ENCODE measurements at places on chromosomes 16 and 17.
A peak's percentile ranks its signal among the peaks of the same experiment; 100 is the strongest.

- DNase-seq: no peak
Measured at GRCh38 chr17:7651097-7651664, 455 bp downstream of the ATP1B2 start.

DNA sequence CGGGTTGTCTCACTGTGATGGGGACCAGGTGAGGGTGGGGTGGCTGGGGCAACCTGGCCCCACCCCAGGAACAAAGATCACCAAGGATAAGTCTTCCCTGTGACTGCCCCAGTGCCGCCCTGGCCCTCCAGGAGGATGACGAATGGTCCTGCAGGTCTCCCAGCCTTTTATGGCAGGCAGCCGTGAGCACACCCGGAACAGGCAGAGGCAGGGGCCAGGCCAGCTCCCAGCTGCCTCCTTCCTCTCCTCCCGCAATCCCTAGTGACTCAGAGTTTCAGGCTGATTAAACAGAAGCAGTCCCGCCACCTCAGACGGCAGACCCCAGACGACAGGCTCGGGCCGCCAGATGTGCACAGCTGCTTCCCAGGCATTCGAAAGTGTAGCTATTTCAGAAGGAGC is 13.3 kb downstream of the JUP start:
- DNase-seq: no peak

DNA sequence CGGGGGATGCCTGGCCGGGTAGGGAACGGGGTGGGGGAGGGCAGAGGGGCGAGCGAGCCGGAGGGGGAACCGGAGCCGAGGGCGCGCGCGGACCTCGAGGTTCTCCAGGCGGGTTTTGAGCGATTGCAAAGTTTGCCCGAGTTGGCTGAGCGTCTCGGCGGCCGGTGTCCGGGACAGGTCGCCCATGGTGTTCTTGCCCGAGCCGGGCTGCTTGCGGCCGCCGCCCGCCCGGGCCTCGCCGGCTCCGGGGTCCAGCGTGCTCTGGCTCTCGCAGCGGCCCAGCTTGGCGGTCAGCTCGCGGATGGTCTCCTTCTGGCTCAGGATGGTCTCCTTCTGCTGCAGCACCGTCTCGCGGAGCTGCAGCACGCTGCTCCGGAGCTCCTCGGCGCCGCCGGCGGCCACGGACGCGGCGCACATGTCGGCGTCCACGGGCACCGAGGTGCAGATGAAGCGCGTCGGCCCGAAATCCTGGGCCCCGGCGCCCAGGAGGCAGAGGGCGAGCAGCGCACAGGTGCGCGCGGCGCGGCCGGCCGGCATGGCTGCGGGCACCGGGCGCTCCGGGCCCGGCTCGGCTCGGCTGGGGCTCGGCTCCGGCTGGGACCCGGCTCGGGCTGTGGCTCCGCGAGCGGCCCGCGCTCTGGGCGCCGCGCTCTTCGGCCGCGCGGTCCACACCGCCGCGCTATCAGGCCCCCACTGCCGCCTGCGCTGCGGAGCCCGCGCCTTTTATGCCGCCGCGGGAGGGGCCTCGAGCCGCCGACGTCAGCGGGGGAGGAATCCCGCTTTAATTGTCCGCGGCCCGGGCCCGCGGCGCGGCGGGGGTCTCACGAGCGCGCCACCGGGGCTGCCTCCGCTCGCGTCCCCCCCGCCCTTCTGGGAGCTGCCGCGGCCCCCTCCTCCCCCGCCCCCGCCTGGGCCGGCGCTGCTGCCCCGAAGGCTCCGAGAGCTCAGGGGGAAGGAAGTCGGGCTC is at the start of gene NPTX1:
NPTX1 (minus strand) TSS at position 698 of the 967 bp plus-strand sequence; CDS start at position 537, 161 bp downstream.
- DNase-seq: no peak

DNA sequence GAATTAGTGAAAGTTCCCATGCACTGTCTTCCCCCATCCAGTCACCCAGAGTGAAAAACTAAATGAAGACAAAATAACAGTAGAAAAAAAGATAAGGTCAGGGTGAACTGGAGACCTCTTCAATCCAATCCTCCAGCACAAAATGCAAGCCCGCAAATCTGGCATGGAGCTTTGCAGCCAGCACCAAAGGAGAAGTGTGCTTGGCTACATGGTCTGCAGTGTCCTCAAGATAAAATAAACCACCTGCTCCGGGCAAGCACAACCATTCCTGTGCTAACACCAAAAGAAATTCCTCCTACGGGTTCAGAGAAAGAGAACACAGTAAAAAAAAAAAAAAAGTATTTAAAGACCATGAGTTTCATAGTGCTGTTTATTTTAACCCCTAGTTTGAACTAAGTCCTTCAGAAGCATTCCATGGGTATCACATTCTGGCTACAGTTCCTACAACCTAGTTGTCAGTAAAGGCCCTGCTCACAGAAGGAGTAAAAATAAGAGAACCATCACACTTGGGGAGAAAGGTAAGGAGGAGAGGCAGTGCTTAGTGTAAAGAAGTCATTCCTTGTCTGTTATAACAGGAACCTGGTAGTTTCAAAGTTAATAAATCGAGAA is 109.1 kb downstream of the GAS7 start:
- no peak for DNase-seq

GRCh38 chr16:10896165-10896564 is 19.2 kb downstream of the CIITA start:
- DNase-seq: no peak

DNA sequence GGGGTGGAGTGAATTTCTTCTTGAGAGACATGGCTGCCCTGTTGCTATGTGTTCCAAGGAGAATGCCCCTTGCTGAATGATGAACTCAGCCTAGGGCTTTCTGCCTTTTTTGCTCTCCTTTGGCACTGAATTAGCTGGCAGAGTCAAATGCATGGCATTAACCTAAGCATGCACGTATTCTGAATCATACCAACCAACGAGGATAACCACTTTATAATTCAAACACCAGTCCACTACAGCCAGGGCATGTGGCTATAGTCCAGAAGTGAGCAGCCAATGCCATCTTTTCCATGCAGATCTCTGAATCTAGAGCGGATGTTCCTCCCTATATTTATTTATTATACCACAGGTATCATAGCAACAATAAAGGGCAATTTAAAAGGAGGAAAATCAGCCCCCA is 15.7 kb downstream of the TMIGD1 start:
- DNase-seq: no peak

- no peak for DNase-seq
Measured at GRCh38 chr17:74760404-74761105, 12.1 kb downstream of the NHERF1 start.

DNA sequence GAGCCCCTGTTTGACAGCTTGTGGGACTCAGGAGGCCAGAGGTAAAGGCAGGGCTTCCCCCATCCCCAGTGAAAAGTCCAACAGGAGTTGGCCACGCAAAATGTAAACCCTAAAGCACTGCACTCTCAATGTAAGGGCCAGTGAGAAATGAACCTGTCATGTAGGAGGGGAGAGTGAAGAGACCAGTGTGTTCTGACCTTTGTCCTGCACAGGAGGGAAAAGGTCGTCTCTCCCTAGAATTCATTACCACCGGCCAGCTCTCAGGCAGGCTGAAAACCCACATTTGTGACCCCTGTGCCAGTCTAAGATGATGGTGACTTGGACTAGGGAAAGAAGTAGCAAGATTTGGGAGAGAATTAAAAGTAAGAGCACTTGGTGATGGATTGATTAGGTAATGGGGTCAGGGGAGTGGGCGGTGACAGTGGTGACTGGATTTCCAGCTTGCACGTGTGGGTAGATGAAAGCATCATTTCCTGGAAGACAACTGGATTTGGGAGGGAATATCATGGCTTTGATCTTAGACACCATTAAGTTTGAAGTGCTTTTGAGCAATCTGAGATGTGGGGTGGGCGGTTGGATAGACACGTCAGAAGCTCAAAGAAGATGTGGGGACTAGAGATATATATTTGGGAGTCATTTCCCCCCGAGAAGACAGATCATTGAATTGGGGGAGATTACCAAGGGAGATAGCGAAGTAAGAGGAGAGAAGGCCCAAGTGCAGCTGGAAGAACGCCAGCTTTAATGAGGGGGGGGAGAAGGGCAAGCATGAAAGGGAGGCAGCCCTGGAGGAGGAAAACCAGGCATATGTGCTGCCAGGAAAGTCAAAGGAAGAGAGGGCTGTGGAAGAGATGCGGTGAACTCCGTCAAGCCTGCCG is 119.5 kb downstream of the NTN1 start:
- DNase-seq: no peak

DNA sequence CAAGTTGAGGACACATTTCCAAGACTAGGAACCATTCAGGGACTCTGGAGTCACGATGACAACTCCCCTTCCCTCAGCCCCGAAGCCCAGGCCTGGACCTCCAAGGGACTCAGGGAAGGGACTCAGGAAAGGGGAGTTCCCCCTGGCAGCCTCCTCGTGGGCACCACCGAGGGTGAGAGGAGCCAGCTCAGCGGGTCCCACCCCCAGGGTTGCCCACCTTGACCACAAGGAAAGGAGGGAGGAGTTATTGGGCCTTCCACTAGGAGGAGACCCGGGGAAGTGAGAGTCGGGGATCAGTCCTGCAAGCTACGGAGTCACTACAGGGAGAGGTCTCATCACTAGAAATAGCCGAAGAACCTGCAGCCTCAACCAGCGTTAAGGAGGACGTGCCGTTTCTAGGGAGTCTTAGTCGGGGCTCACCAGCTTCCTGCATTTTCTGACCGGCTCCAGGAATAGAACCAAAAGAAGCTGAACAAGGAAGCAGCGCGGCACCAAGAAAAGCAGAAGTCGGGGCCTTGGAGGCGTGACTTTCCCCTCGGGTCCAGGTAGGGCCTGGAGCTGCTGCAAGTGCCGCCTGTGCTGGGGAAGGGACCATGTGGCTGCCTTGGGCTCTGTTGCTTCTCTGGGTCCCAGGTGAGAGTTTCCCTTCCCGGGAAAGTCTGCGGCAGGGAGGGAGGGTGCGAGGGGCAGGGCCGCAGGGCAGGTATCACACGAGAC is at the start of gene CD300A:
CD300A (plus strand) TSS at position 524 of the 717 bp plus-strand sequence; CDS start at position 594, 70 bp downstream.
- no peak for DNase-seq

DNA sequence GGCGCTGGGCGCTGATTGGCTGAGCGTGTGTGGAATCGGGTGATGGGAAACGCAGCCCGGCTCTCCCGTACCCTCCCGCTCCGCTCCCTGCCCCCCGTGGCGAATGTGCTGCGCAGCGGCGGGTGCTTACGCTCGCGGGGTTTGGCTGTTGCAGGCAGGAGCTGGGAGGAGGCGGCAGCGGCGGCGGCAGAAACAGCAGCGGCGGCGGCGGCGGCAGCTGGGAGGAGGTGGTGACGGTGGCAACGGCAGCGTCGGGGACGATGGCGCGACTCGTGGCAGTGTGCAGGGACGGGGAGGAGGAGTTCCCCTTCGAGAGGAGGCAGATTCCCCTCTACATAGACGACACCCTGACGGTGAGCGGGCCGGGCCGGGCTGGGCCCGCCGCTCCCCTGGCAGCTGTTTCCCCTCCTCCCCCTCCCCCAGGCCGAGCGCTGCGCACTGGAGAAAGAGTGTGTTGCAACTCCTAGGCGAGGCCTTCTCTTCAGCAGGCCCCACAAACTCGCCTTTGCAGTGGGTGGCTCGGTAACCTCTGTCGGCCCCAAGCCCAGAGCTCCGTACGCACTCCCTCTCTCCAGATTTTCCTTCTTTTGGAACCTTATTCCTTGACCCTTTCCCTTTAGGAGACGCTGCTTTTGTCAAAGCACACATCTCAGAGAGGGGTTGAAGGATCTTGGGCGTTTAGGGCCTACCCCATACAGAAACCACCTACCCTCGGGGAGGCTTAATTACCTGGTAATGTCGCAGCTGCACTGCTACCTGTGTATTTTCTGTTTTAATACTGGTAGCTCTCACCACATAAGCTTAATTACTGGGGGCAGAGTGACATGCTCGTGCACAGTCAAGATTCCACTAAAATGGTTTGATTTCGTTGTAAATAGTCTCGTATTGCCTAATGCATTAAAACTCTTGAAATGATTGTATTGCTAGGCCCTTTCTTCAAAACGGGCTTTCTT is 1.0 kb downstream of the GGNBP2 start:
- peak; percentile 95 for DNase-seq

DNA sequence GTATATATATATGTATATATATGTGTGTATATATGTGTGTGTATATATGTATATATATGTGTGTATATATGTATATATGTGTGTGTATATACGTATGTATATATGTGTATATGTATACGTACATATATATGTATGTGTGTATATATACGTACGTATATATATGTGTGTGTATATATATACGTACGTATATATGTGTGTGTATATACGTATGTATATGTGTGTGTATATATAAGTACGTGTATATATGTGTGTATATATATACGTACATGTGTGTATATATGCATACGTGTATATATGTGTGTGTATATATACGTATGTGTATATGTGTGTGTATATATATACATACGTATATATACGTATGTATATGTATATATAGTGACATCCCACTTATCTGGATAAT is 154.4 kb downstream of the CDRT15L2 start:
- DNase-seq: no peak

DNA sequence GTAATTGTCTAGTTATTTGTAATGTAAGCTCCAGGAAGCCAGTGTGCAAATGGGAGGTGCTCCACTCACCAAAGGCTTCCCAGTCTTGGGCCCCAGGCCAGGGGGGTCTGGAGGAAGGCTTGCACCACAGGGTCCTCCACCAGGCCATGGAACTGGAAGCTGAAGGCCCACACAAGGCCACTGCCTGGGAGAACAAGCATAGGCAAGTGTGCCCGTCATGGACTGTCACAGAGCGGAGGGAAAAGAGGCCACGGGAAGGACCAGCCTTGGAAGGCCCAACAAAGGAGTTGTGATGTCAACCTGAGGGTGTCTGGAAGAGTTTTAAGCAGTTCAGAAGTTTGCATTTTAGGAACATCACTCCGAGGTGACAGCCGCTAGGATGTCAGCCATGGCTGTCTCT is 3.0 kb upstream of the SRRM2 start:
- no peak for DNase-seq

DNA sequence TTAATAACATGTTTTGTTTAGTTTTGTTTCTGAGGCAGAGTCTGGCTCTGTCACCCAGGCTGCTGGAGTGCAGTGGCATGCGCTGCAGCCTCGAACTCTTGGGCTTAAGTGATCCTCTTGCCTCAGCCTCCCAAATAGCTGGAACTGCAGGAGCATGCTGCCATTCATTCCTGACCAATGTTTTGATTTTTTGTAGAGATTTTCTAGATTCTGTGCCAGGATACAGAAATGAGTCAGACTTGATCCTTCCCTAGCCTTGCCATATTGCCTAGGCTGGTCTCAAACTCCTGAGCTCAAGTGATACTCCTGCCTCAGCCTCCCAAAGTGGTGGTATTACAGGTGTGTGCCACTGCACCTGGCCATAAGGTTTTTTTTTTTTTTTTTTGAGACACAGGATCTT is 17.7 kb downstream of the TAOK1 start:
- DNase-seq: no peak

DNA sequence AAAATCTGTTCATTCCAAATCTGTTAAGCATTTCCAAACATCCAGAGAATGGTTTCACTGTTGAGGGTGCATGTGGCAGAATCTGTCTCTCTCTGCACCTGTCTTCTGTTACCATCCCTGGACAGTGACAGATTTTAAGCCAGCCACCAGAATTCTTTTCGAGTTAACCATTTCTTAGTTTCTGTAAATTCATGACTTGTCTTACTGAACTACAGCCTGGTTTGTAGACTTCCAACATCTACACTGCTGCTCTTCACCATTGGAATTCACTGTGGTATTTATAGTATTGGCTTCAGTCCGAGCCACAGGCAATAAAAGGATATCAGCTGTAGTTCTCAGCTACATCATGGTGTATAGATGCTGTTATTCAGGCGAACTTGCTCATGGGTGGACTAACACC is 47.6 kb downstream of the GOSR1 start:
- DNase-seq: no peak

GRCh38 chr16:24507959-24508480 is 31.3 kb upstream of the RBBP6 start:
- DNase-seq: no peak
